ENCODE measurements at places on chromosomes 7 and 10. TPM values are rescaled to one million over a fixed set of nuclear protein-coding genes. Genes with fewer than 3 reads are reported as not detected.

Gene ZNF746
- 30.6 TPM for total RNA-seq

Gene NRP1
- 0.62 TPM for total RNA-seq

Gene C7orf57
- total RNA-seq: 2.0 TPM

Gene AMPH
- not detected for total RNA-seq

Gene IFIT1B
- total RNA-seq: not detected

Gene DDC
- not detected for total RNA-seq

Gene NSUN5
- total RNA-seq: 68.3 TPM

Gene NRCAM
- total RNA-seq: 4.5 TPM

Gene EMX2
- total RNA-seq: not detected

Gene GPER1
- total RNA-seq: not detected

Gene MRLN
- total RNA-seq: not detected

Gene XRCC2
- total RNA-seq: 0.86 TPM

Gene SLC13A4
- not detected for total RNA-seq

Gene TUBAL3
- not detected for total RNA-seq
